Fibroblast of mammary gland (primary cell): ENCODE measurements at places on chromosomes 7 and 10.
A peak's percentile ranks its signal among the peaks of the same experiment; 100 is the strongest.

DNA sequence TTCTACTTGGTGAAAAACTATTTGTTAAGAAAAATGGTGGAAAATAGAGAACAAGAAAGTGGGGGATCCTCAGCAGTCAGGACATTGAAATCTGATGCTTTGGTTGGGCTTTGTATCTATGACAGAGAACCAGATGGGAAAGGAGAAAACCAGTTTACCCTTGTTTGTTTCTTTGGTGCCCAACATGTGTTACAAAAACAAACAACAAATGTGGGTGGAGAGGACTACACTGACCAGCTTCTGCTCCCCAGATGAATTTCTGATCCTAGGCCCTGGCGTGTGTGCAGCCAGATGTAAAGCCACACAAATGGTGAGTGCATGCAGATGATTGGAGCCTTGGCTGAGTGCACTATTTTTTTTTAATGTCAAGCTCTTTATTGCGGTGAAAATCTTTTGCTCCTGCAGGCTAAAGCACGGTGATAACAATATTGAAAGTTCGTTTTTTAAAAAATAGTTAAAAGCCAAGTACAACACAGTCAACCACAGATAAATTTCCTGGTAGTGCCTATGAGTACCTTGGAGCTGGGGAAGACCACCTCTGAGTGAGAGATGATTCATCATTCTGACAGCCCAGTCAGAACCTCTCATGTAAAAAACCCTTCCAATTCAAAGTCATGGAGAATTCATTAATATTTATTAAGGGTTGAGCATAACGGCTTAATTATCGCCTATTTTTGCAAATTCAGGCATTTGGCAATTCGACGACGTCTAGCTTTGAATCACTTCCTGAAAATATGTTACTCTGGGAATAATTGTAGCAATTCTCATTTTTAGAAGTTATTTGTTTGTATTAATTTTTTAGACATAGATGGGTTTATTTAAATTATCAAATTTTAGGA is 163.7 kb downstream of the AGMO start:
- DNase-seq: no peak

- DNase-seq: no peak
These were observed 30.9 kb upstream of the VCL start for GRCh38 chr10:73967022-73967429.

GRCh38 chr10:113108194-113108835 is 158.3 kb downstream of the TCF7L2 start:
- DNase-seq: no peak

DNA sequence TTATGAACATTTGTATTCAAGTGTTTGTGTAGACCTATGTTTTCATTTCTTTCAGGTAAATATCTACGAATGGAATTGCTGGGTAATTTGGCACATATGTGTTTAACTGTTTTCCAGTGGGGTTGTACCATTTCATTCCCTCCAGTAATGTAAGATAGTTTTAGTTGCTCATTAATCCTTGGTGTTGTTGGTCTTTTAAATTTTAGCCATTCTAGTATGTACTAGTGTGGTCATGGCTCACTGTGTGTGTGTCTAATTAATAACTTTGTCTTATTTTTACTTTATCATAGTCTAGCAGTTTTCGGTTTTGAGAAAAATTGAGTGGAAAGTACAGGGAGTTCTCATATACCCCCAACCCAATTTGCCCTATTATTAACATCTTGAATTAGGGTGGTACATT is 278.8 kb downstream of the CAMK1D start:
- no peak for DNase-seq

GRCh38 chr7:43905956-43906330 is 453 bp downstream of the URGCP start:
- DNase-seq: peak; percentile 33

DNA sequence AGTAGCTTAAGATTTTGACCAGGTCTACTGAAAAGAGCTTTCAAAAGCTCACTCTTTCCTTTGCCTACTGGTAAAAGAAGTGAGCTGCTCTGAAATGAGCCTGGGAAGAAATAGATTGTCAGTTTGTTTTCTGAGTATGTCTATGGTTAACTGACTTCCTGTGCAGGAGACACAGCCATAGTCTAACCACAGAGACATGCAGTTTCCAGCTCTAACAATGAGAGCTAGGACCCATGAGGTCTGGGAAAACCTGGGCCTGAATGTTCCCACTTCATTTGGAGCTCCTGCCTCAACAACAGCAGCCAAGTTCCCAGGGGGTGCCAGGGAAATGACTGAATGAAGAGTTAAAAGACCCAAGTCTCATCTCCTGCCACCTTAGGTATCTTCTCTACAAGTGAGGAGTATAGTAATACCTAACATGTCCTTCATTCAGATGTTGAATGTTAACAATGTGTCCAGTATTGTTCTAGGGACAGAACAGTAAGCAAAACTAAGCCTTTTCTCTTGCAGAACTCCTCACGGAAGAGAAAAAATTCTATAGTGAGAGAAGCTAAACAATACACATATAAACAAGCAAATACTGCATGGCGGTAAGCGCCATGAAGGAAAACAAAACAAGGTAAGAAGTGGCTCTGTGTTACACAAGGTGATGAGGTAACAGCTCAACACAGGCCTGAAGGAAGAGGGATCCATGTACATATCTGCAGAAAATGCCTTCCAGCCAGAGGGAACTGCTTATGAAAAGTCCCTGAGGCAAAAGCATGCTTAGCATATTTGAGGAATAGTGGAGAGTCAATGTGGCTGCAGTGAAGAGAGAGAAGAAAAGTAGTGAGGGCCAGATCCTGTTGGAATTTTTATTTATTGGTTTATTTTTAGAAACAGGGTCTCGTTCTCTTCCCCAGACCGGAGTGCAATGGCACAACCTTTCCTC is 26.4 kb upstream of the ANKRD1 start:
- DNase-seq: no peak

- no peak for DNase-seq
These were observed 1.3 kb downstream of the CNNM1 start for GRCh38 chr10:99330347-99330924.

DNA sequence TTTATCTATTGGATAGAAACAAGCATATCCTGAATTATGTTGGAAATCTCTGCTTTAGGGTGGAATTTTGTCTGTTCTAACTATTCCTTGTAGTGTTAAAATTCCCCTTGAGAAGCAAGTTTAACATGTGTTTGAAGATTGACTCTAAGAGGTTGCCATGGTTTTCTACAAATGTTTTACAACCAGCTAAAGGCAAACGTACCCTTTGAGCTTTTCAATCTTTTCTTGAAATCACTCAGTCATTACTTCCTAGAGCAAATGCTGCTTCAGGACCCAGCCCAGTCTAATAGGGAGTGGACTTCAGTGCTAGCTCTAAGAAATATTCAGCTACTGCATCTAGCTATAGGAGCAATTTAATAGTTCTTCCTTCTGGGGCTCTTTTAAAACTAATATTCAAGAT is 118.8 kb upstream of the IFRD1 start:
- DNase-seq: no peak

GRCh38 chr10:93346694-93347093 is 135.4 kb downstream of the MYOF start:
- peak; percentile 16 for DNase-seq

- DNase-seq: no peak
These were observed 24.4 kb upstream of the RBM20 start for GRCh38 chr10:110619514-110620397.

DNA sequence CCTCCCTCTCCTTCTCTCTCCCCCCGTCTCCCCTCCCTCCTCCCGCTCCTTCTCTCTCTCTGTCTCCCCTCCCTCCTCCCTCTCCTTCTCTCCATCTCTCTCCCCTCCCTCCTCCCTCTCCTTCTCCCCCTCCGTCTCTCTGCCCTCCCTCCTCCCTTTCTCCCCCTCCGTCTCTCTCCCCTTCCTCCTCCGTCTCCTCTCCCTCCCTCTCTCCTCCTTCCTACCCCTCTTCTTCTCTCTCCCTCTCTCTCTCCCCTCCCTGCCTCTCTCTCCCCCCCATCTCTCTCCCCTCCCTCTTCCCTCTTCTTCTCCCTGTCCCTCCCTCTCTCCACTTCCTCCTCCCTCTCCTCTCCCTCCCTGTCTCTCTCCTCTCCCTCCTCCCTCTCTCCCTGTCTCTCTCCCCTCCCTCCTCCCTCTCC is 32.2 kb downstream of the AP5Z1 start:
- DNase-seq: no peak

DNA sequence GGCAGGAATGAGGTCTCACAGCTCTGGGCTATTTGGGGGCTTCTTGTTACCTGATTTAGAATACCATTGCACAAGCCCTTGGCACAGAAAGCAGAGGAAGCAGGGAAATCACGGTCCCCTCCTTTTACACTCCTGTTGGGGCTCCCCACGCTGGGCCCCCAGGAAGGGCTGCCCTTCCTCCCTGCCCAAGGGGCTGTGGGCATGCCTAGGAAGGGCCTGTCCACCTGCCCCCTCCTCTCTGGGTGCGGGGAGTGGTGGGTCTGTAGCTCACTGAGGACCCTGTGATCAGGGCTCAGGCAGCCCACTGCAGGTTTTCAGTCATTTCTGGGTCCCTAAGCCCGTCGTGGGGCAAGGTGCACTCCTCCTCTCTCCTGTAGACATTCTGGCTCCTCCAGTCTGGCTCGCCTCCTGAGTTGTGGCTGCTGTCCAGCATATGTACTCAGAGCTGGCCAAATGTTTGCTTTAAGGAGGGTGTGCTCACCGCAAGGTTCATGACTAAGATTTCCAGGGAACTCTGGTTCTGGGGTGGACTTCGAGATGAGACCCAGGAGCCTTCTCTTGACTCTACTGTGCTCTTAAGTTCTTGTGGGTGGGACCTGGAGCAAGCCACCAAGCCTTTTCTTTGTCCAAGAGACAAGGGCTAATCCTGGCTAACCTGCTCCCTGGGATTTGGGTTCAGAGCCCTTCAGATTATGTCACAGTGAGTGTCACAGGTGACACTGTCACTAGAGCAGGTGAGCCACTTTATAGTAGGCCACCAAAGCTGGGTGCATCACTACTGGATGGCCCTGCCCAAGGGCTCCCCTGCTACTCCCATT is 56.0 kb downstream of the TACR2 start:
- peak; percentile 94 for DNase-seq

- peak; percentile 49 for DNase-seq
These were observed 121.6 kb upstream of the ZNF92 start for GRCh38 chr7:65251851-65252620.

DNA sequence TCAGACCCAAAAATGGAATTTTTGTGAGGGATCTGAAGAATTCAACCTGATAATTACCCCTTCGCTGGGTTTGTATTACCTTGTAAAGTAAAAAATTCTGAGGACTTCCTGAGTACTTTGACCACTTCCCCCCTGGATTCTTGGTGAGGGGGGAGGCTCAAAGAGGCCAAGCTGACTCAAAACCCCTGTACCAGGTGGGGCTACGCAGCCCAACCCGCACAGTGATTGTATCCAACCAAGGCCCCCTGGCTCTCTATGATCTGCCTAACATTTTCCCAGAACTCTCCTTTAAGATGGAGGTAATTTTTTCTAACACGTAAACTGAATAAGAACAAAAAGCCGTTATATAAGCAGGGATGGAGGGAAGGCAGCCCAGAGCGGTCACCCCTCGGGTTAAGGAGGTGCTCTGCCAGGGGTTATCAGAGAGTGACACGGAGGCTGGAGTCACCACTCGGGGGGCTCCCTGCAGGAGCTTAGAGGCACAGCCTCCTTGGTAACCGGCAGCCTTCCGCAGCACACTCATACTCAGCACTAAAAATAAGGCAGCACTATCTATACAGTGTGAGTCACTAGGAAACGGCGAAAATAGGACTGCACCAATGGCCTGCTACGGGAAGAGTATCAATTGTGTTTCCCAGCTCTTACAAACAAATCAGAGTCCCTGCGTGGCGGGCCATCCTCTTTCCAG is 255.4 kb downstream of the ELMO1 start:
- no peak for DNase-seq

- peak; percentile 6 for DNase-seq
These were observed 12.3 kb downstream of the CNPY1 start for GRCh38 chr7:155533827-155534690.

GRCh38 chr10:8183241-8183704 is 128.8 kb downstream of the GATA3 start:
- DNase-seq: no peak

DNA sequence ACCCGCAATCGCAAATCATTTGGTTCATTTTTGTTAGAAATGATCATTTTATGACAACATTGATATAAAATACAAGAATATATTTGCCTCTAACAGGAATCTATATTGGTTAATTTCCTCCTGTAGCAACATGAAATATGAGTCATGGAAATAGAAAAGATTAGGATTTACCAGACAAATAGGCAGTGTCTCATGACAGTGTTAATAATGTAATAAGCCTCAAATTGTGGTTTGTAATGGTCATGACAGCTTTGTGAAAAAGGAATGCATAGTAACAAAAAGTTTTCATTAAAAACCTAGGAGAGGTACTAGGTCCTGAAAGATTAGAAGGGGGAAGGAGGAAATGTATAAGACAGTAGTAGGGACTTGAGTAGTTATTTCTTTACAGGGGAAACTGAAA is 7.9 kb upstream of the SLK start:
- no peak for DNase-seq

GRCh38 chr10:80172896-80173295 is 32.4 kb downstream of the ANXA11 start:
- no peak for DNase-seq

DNA sequence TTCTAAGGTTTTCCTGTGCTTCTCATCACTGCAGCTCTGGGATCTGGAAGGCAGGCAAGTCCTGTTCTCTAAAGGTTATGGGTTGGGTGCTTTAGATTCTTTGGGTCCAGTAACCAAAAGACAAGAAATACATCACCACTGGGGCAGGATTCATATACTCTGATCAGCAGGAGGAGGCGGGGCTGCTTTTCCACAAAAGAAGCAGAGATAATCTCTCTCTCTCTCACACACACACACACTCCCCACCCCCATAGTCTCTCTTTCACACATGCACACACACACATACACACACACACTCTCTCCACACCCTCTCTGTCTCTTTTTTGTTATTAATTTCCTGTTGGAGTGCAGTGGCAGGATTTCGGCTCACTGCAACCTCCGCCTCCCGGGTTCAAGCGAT is 13.0 kb upstream of the ACBD5 start:
- no peak for DNase-seq

GRCh38 chr7:84638339-84638697 is 443.7 kb upstream of the SEMA3A start:
- no peak for DNase-seq

- DNase-seq: peak; percentile 4
These were observed at the start of gene MAT1A for GRCh38 chr10:80289451-80290287. TSS of gene MAT1A (minus strand) at chr10:80289658. CDS start at chr10:80289423, 235 bp downstream.

DNA sequence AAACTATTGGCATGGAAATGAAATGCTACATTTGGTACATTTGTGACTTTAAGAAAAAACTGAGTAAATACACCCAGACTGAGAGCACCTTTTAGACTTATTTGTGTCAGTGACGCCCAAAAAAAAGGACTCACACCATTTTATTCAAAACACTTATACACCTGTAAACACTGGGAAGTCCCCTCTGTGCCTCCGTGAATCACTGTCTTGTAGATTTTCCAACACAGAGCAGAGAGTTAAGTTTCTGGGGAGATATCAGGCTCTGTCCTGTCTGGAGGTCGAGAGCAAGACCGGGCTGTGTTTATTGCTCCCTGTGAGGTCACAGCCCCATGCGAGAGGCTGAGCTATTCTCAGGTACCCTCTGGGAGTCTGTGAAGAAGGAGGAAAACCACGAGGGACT is 60.7 kb upstream of the TM9SF3 start:
- DNase-seq: no peak

GRCh38 chr10:43801140-43801539 is 152.5 kb upstream of the ZNF32 start:
- DNase-seq: no peak
